ENCODE measurements at places on chromosomes 3 and 15.
A peak's percentile ranks its signal among the peaks of the same experiment; 100 is the strongest.

- no peak for DNase-seq
These were observed 504.1 kb upstream of the CDIN1 start for GRCh38 chr15:36075333-36075732.

- no peak for DNase-seq
These were observed 446.4 kb downstream of the GBE1 start for GRCh38 chr3:81315030-81315429.

- peak; percentile 3 for DNase-seq
These were observed at the start of the genes OSBPL10 and ZNF860 for GRCh38 chr3:31981206-31982181. Gene OSBPL10 (minus strand): TSS chr3:31981262. CDS start chr3:31981179, 83 bp downstream. Gene ZNF860 (plus strand): TSS chr3:31981750. CDS start chr3:31989080, 7,330 bp downstream.

DNA sequence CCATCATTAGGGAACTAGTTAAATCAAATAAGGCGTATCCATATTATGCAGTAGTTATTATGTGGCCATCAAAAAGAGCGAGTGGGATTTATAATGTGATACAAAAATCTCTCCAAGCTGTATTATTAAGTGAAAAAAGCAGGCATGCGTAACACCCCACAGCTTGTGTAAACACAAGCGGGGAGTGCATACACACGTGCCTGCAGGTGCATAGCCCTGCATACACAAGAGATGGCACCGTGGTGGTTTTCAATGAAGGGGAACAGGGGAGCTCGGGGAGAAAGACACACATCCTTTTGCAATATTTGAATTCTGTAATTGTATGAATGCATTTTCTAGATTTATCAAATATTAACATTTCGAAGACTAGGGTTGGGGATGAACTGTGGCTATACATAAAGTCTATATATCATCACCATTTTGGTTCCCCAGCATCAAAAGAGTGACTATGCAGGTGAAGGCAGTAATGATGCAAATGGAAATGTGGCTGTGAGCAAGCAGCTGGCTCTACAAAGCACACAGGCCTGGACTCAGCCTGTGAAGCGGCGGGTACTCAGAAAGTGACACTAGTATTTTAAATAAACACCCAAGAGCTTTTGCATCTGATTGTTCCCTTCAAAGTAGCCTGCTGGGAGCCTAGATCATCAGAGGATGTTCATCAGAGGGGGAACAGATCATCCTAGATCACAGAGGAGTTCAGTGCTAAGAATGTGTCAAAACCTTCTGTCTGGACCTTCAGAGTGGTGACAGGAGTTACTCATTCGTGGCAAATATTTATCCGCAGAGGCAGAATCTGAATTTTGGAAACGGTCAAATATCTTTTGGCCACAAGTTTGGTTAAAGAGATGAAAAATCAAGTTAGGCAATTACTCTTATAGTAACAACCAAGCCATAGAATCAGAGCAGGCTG, 9.4 kb upstream of the KIF7 start:
- no peak for DNase-seq

- peak; percentile 69 for DNase-seq
These were observed 256.4 kb upstream of the ZNF385D start for GRCh38 chr3:22007368-22007767.

DNA sequence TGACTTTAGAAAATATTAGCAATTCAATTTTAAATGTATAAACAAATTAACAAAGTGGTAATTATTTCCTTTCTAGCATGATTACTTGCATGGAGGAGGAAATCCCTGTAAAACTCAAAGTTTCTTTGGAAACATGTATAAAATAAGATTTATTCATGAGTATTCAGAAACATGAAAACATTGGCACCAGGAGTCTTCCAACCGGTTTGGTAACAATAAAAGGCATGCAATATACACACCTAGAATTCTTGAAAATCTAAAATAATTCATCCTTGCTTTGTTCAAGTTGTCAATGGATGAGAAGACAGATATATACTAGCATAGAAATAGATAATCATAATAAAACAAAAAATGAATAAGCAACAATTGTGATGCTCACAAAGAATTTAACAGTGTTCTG, 76.4 kb downstream of the ZPLD1 start:
- no peak for DNase-seq
